Left renal cortex interstitium (tissue), 4 donors: ENCODE measurements at places on chromosomes 7 and 10. TPM values are rescaled to one million over a fixed set of nuclear protein-coding genes. Genes with fewer than 3 reads are reported as not detected.

GRCh38 chr7:128867842-128868623 is 5.4 kb downstream of the ATP6V1F start:
- no peak for DNase-seq

GRCh38 chr7:70356787-70357328 is 758.6 kb downstream of the AUTS2 start:
- DNase-seq, result no peak

DNA sequence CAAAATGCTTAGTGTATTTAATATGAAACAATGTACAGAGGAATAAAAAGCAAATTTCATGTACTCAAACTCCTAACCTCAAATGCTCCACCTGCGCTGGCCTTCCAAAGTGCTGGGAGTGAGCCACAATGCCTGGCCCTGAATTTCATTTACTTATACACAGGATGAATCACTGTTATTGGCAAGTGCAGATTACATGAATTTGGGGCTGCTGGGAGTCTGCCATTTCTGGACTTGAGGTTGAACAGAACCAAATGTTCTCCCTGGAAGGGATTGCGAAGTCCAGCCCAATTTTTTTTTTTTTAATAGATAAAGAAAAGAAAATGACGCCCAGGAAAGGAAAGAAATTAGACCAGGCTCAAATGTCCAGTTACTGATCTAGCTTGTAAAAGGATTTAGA is 6.8 kb upstream of the CSTF2T start:
- no peak for DNase-seq

DNA sequence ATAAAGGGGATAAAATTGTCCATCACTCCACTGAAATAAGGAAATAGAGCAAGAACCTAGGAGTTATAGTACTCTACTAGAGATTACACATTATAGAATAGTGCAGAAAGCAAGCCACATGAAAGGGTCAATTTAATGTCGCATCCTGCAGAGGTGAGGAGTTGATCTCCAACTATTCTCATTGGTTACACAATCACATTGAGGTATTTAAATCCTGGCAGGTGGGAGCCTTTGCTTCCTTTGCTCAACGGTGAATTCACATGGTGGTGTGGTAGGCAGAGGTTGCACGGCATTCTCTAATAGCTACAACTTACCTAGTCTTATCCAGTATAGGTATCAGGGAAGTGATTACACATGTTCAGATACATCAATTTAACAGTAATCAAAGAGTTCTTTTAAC is 198.4 kb upstream of the TCF7L2 start:
- no peak for DNase-seq

- no peak for DNase-seq
Observed at GRCh38 chr10:99760321-99760720, 22.1 kb upstream of the ABCC2 start.

- DNase-seq, result no peak
Observed at GRCh38 chr7:111660478-111660877, 98.2 kb upstream of the IMMP2L start.

DNA sequence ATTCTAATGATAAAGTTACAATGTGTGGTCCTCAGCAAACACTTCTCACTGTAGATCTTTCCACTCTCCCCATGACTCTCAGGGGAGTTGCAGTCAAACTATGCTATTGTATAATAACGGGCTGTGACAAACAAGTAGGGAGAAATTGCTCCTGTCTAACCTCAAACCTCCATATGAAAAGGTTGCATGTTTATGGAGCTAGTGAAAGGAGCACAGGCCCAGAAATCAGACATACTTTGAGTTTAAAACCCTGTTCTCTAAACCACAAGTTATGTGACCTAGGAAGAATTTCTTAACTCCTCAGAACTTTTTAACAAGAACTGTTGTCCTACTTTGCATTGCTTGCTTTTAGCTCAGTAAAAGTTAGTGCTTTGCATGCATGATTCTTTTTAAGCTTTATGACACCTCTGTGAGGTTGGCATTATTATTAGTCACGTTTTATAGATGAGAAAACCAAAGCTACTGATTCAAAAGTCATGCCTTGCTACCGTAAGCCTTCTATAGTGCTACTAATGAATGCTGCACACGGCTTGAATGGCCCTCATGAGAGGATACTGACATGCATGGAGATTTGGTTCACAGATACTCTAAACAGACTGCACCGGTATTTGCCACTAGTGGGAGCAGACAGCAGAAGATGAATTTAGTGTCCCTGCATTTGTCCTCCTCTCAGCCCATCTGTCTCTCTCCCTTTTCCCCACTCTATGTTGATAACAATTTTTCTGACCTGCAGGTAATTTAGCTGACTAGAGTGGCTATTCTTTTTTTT is 129.5 kb upstream of the PCGF5 start:
- no peak for DNase-seq

- DNase-seq, result no peak
Observed at GRCh38 chr7:143361552-143362130, 872 bp downstream of the FAM131B start.

DNA sequence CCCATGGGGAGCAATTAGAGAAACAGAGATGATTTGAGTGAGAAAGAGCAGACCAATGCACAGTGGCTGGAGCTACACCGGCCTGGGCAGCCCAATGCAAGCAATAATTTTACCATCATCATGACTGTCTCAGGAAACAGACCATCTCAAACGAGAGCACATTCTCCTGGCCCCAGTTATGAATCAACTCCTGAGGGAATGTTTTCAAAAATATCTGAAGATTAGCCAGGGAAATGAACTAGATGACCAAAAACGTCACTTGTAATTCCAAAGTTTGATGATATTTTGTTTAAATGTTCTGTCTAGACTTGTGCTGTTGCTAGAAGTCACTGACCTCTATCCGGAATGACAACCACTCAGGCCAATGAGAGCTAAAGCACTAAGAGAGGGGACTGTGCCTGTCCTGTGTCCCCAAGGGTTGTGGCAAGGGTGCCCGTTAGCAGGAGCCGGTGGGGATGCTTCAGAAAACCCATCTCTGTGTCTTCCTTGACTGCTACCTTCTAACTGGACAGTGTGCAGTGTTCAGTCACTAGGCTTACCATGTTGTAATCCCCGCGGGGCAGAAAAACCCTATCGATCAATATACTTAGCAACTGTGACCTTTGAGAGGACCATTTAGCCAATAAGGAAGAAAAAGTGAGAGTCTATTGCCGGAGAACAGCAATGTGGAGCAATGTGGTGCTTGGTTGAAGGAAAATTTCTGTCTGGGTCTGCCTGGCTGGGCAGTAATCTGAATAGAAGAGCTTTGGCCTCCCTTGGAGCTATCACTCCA is 202.4 kb downstream of the ADAM12 start:
- DNase-seq, result no peak

DNA sequence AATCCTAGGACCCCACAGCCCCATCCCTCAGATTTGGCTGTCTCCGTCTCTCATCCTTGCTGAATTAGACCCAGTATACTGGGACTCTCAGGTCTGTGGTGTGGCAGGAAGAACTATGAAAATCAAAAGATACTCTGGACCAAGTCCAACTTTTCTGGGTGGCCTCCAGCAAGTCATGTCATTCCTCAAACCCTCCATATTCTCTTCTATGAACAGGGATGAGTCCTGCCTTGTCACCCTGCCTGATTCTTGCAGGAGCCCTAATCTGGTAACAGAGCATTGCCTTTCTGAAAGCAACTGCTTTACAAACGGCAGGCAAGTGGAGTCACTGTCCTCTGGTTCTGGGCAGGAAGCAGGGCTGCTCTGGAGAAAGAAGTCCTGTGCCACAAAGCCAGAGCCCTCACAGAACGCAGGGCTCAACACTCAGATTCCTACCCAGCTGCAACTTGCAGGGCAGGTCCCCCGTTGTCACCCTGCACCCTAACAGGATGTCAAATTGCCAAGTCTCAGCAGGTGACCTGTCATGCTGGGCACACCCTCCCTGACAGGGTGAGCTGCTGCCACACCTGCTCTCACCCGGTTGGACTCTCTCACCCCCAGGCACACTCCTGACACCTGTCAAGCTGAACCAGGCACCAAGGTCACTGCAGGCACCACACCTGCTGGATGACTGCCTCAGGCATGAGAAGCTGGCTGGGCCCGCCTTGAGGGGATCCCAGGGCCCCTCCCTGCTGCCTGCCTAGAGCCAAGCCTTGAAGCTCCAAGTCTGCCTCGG is 227.7 kb downstream of the KCNMA1 start:
- no peak for DNase-seq

DNA sequence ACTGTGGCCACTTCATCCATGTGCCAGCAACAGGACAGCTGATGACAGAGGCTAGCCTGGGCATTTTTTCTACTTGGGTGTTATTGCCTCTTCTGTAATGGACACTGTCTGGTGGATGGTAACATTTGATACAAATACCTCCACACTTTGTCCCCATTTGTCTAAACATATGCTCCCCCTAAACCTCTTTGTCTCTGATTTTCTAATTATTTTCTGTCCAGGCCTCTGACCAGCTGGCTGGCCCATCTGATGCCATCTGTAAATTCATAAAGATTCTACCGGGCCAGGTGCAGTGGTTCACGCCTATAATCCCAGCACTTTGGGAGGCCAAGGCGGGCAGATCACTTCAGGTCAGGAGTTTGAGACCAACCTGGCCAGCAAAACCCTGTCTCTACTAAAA is 84.7 kb upstream of the IFRD1 start:
- no peak for DNase-seq

GRCh38 chr7:26372249-26372648 is 80.6 kb downstream of the SNX10 start:
- no peak for DNase-seq

- DNase-seq, result no peak
Observed at GRCh38 chr7:132112657-132113056, 463.6 kb downstream of the PLXNA4 start.

DNA sequence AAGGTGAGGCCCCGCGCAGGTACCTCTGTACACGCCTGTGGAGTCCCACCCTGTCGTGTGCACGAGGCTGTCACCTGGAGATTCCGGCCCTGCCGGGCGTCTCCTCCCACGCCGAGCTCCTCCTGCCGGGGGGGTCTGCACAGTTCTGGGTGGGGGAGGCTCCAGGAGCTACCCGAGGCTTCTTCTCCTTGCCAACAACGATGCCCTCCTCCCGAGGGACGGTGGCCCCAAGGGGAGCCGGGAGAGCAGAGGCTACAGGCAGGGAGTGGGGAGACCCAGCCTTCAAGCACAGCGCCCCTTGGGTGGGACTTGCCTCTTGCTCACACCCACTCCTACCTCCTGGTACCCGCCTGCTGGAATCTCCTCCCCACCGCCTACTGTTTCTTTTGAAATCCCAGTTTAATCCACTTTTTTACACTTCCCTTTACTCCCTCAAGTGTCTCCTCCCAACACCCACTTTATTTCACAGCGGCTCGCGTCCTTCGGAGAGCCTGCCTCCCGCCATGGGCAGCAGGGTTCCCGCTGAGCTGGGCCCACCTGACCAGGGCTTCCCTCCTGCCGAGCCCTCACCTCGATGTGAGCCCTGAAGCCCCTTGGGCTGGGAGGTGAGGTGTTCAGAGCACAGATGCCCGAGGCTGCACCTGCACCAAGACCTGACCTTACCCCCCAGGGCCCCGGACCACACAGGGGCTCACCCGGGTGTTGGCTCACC is 338.1 kb downstream of the DNAJB6 start:
- no peak for DNase-seq

GRCh38 chr10:132111871-132112341 is 46.2 kb downstream of the JAKMIP3 start:
- no peak for DNase-seq

GRCh38 chr10:5856701-5857004 is 33.0 kb downstream of the ANKRD16 start:
- DNase-seq, result no peak

- DNase-seq, result no peak
Observed at GRCh38 chr7:134695321-134695860, 48.7 kb downstream of the BPGM start.

DNA sequence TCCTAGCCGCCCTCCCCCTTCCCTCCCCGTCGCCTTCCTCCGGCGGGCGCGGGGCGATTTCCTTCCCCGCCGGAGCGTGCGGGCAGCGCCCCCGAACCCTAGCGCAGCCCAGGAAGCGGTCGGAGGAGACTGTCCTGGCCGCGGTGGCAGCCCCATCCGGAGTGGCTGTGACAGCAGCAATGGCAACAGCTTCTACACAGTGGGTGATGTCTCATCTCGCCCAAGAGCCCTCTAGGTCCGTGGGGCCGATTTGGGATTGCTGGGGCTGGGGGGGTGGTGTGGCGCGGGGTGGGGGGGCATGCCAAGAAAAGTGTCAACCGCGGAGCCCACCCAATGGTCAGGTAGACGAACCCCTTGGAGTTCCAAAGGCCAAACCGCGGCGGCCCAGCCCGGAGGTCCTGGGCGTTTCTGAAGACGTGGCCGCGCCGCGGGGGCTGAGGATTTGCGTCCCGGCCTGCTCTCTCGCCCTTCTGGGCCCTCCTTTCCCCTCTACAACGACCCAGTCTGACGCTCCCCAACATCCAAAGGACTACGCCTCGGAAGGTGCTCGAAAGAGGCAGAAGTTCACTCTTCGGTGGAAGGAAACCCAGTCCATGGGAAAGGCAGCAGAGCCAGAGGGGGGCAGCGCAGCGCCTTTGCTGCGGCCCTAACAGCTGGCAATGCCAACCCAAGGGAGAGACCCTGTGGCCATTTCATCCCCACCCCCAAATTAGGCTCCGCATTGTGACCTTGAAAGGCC is 603 bp upstream of the TWIST1 start:
- no peak for DNase-seq

DNA sequence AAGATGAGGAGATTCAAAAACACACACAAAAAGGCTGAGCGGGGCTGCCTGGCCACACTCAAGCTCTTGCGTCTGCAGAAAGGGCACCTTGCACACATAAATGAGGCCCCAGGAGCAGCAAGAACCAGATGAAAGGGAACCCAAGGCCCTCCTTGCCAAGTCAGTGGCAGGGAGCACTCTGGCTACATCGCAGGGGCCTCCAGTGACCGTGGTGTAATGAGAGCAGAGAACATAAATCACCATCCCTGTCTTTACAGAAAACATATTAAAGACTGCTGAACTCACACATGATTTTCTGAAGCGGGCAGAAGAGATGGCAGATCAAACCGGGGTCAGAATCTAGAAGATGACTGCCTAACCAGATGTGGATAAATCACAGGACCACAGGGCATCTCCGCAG is 80.5 kb downstream of the SLIT1 start:
- no peak for DNase-seq

Gene COL17A1
- 0.30 TPM for polyA plus RNA-seq

Gene PDE1C
- 4.2 TPM for polyA plus RNA-seq

Gene ASB4
- polyA plus RNA-seq, result 0.18 TPM

Gene HOXA6
- 39.3 TPM for polyA plus RNA-seq

Gene ZNF804B
- polyA plus RNA-seq, result 0.14 TPM

Gene PSD
- polyA plus RNA-seq, result 14.0 TPM

Gene ARHGAP12
- polyA plus RNA-seq, result 51.6 TPM

Gene NPC1L1
- 3.5 TPM for polyA plus RNA-seq

Gene TCF7L2
- 36.8 TPM for polyA plus RNA-seq

Gene C10orf90
- 0.60 TPM for polyA plus RNA-seq

Gene ZNF467
- polyA plus RNA-seq, result 24.9 TPM

Gene ACTR3C
- 7.4 TPM for polyA plus RNA-seq
